SJSA1 (cell line): ENCODE measurements at places on chromosomes 1 and 21. TPM values are rescaled to one million over a fixed set of nuclear protein-coding genes. Genes with fewer than 3 reads are reported as not detected.

Gene FOXJ3
- 27.9 and 32.3 TPM in 2 replicates for total RNA-seq

Gene LCE1B
- total RNA-seq: not detected in 2 replicates

Gene TRAPPC10
- 29.1 and 30.2 TPM in 2 replicates for total RNA-seq

Gene KRTAP13-2
- not detected in 2 replicates for total RNA-seq

Gene TEDDM1
- total RNA-seq: not detected in 2 replicates

Gene NCSTN
- total RNA-seq: 48.4 and 58.5 TPM in 2 replicates

Gene MROH7
- total RNA-seq: not detected in 2 replicates

Gene S100A14
- not detected in 2 replicates for total RNA-seq

Gene C1orf56
- 0.38 and 0.74 TPM in 2 replicates for total RNA-seq

Gene FMO2
- not detected in 2 replicates for total RNA-seq

Gene KRTAP19-1
- total RNA-seq: not detected in 2 replicates

Gene FCRL4
- not detected in 2 replicates for total RNA-seq

Gene SERTAD4
- total RNA-seq: 4.8 and 6.6 TPM in 2 replicates

Gene FBXO2
- not detected in 2 replicates for total RNA-seq

Gene TATDN3
- total RNA-seq: 8.4 and 14.6 TPM in 2 replicates

Gene ADAMTSL4
- total RNA-seq: 0.42 TPM in 1 of 2 replicates, not detected in the other

Gene SPRR2G
- not detected in 2 replicates for total RNA-seq

Gene HSD3B2
- total RNA-seq: not detected in 2 replicates

Gene ANKRD34A
- total RNA-seq: 0.13 TPM in 1 of 2 replicates, not detected in the other

Gene PEAR1
- 0.53 and 1.0 TPM in 2 replicates for total RNA-seq

Gene B3GALT5
- total RNA-seq: 0.76 and 1.2 TPM in 2 replicates

Gene RIPK4
- total RNA-seq: 0.47 and 1.7 TPM in 2 replicates

Gene ASPM
- 62.2 and 77.2 TPM in 2 replicates for total RNA-seq

Gene ETNK2
- 22.2 and 22.3 TPM in 2 replicates for total RNA-seq

Gene PPIAL4G
- total RNA-seq: not detected in 2 replicates

Gene SELL
- total RNA-seq: 0.58 TPM in 1 of 2 replicates, not detected in the other

Gene SELP
- not detected in 2 replicates for total RNA-seq
